ENCODE measurements at places on chromosomes 4 and X.
A peak's percentile ranks its signal among the peaks of the same experiment; 100 is the strongest.

GRCh38 chr4:186351668-186352194, 85.7 kb downstream of the F11 start:
- DNase-seq: no peak

DNA sequence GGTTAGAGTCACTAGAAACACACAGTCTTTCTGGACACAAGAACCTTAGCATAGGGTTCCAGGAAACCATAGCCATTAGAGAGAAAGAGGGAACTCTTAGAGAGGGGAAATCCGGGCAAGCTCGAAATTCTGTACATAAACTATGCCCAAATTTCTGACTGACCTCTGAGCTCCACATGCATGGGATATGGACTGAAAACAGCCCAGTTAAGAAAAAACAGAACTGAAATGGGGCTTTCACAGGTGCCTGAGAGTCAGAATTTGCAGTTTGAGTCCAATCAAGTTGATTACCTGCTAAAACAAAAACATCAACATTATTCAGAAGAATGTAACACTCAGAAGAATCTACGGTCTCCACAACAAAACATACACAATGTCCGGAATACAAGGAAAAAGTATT, 13.1 kb downstream of the DCHS2 start:
- no peak for DNase-seq

GRCh38 chrX:85619962-85620361, 240.5 kb upstream of the POF1B start:
- DNase-seq: no peak

- no peak for DNase-seq
These were observed 7.0 kb downstream of the USP46 start for GRCh38 chr4:52651996-52652672.

- DNase-seq: no peak
These were observed 38.3 kb downstream of the SEC24D start for GRCh38 chr4:118797558-118798142.

GRCh38 chr4:114163051-114163450, 183.6 kb upstream of the ARSJ start:
- no peak for DNase-seq

GRCh38 chrX:39827951-39828350, 269.8 kb downstream of the BCOR start:
- DNase-seq: no peak

GRCh38 chr4:84003046-84003445, 467.1 kb downstream of the GPAT3 start:
- no peak for DNase-seq

- DNase-seq: no peak
These were observed 64.5 kb downstream of the STX18 start for GRCh38 chr4:4477391-4477790.

- DNase-seq: no peak
These were observed 13.2 kb downstream of the CLDN34 start for GRCh38 chrX:9980401-9980800.

DNA sequence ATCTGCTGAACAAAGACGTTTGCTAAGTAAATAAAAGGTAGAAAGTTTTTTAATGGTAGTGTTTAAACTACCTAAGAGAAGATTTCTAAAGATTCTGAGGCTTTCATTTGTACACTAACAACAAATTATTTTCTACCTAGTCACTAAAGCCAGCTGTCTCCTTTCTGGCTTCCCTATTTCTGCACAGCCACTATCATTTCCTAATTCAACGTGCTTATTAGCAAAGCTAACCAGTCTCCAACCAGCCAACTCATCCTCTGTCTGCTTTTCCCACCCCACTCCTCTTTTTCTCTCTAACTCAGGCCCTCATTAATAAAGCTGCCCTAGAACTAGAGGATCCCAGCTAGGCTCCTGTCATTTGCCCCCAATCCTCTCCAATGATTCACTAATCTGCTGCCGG, 118.2 kb downstream of the ZNF827 start:
- peak; percentile 43 for DNase-seq

DNA sequence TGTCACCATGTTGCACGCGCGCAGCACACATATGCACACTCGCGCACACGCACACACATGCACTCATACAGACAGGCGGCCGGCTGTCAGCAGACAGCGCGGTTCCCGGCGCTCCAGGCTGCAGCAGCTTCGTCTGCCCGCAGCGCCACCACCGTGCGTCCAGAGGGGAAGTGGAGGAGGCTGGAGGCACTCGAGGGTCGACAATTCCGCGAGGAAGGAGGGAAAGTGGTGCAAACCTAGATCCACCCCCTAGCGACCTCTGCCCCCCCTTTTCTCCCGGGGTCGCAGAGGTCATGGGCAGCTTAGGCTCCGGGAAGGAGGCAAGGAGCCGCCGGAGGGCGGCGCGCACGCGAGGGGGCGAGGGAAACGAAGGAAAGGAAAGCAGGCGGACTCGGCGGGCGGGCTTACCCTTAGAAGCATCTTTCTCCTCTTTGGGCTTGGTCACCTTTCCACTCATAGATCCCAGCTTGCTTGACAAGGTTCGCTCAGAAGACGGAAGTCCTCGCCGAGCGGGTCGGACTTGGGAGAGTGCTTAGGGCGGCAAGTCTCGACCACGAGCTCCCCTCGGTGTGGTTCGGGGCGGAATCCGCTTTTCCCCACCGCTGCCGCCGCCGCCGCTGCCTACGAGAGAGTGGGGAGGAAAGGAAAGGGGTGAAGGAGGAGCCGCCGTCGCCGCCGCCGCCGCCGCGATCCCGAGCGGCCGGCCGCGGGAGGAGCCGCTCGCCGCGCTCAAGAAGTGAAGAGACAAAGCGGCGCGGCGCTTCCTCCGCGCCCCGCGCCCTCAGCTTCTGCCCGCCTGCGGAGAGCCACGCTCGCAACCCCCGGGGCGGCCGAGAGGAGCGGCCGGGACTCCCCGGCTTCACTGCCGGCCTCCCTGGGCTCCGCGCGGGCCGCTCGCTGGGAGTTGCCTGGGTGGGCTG, 326.6 kb upstream of the F9 start:
- no peak for DNase-seq

- DNase-seq: no peak
These were observed 252.4 kb upstream of the CPEB2 start for GRCh38 chr4:14749910-14750309.

DNA sequence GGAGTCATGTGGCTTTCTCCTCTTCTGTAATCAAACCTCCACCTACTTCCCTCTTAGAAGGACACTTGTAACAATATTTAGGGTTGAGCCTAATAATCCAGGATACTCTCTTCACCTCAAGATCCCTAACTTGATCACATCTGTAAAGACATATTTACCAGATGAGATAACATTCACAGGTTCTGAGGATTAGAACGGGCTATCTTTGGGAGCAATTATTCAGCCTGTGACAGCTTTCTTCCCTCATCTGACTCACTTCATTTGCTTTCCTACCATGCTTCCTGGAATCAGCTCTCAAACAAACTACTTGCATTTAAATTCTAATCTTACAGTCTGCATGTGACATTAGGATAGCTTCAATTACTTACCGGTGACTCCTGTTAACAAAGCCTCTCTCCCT, 133.5 kb upstream of the NDST3 start:
- no peak for DNase-seq

DNA sequence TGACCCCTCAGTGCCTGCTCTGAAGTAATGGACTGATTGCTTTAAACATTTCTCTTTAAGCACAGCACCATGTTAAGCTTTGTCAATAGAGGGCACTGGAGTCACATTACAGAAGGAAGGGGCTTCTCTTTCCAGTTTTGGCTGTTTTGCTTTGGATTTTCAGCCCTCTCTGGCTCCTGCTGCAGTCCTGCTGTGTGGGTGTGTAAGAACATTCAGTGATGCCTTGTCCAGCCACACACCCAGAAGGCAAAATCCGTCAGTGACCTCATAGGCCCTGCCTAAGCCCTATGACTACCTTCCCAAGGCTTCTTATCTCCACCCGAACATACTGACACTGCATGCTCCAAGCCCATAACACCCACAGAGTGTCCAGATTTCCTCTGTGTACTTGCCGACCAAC, 215.3 kb upstream of the CTSO start:
- DNase-seq: peak; percentile 44

- no peak for DNase-seq
These were observed 178.4 kb downstream of the TECRL start for GRCh38 chr4:64230709-64231310.

GRCh38 chr4:19614171-19614570, 637.5 kb upstream of the SLIT2 start:
- DNase-seq: no peak

DNA sequence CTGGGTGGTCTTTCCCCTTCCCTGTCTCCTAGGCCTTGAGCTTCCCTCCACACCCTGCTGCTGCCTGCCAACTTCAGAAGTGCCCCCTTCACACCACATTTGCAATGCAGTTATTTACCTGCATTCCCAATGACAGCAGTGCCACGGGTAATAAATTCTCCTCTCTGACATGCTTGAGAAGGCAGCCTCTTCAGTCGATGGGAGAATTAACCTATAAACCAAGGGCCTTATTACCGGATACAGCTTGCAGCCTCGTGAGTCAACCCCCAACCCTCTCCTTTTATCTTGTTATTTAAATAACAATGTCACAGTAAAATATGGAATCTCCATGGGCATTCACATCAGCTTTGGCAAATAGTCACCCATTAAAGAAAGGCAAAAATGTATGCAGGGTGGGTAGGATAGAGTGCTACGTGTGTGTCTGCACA, 34.7 kb upstream of the LGI2 start:
- DNase-seq: no peak

DNA sequence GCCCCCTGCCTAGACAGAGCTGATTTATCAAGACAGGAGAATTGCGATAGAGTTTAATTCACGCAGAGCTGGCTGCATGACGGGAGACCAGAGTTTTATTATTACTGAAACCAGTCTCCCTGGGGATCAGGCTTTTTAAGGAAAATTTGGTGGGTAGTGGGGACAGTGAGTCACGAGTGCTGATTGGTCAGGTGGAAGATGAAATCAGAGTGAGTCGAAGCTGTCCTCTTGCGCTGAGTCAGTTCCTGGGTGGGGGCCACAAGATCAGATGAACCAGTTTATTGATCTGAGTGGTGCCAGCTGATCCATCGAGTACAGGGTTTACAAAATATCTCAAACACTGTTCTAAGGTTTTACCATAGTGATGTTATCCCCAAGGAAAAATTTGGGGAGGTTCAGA, 36.6 kb downstream of the MYOZ2 start:
- no peak for DNase-seq

DNA sequence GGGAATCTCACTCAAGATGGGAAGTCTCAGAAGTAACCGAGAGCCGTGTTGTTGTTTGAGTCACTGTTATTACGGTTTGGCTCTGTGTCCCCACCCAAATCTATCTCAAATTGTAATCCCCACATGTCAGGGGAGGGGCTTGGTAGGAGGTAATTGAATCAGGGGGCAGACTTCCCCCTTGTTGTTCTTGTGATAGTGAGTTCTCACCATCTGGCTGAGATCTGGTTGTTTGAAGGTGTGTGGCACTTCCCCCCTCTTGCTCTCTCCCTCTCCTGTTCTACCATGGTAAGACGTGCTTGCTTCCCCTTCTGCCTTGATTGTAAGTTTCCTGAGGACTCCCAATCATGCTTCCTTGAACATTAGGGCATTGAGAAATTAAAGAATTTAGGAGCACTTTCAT, 37.0 kb downstream of the HAND2 start:
- no peak for DNase-seq

DNA sequence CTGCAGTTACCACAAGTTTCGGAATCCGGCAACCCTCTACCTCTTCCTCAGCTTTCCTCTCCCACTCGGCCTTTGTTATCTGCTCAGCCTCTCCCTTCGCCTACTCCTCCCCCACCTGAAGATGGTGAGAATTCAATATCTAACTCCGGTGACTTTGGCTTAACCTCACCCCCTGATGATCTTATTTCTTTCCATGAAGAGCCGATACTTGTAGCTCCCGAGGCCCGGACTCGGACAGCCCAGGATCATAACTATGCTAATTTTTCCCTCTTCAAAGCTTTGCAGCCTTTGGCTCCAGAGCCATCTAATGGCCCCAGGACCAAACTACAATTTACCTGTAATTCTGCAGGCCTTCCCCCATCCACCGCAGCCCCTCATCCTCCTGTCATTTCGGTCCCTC, 32.0 kb upstream of the MGST2 start:
- peak; percentile 73 for DNase-seq

Measured in G401 (cell line).